ENCODE measurements at places on chromosomes 4 and X. TPM values are rescaled to one million over a fixed set of nuclear protein-coding genes. Genes with fewer than 3 reads are reported as not detected.

- H3K36me3 ChIP-seq, result no peaks in the 10 kb centered on the region
- H3K27ac ChIP-seq, result no peak overlapping the region
- H3K4me3 ChIP-seq, result no peak overlapping the region
- DNase-seq, result peak; percentile 15
Measured at GRCh38 chr4:147594107-147594506, 23.1 kb upstream of the TMEM184C start.

GRCh38 chrX:133892337-133892736 lies 93.1 kb downstream of the GPC3 start:
- DNase-seq, result no peak
- no peak overlapping the region for H3K4me3 ChIP-seq
- H3K4me1 ChIP-seq, result no peaks in the 10 kb centered on the region
- H3K27ac ChIP-seq, result no peak overlapping the region
- H3K36me3 ChIP-seq, result no peaks in the 10 kb centered on the region

DNA sequence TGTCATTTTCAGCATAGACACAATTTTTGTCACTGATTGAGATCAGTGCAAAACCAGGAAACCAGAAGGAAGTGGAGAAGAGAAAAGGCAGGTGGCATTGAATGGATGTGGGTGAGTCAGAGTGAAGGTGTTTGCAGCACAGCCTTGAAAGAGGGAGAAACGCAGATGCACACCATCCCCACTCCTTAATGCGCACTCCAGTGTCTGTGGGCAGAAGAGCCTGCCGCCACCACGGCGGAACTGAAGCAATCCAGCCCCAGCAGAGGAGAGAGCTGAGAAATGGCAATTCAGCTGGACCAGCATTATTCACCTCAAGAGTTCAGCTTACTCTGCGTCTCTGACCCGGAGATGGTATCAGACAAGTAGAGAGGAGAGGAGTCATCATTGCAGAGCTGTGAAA lies 393.1 kb upstream of the FRG1 start:
- no peaks in the 10 kb centered on the region for H3K27me3 ChIP-seq
- H3K36me3 ChIP-seq, result no peaks in the 10 kb centered on the region
- no peaks in the 10 kb centered on the region for H3K4me1 ChIP-seq
- H3K4me3 ChIP-seq, result no peak overlapping the region
- H3K27ac ChIP-seq, result no peak overlapping the region

- no peaks in the 10 kb centered on the region for H3K27me3 ChIP-seq
- H3K4me1 ChIP-seq, result peaks cover 8% of the 10 kb centered on the region
- H3K4me3 ChIP-seq, result no peak overlapping the region
- no peak for DNase-seq
- no peak overlapping the region for H3K27ac ChIP-seq
Measured at GRCh38 chr4:139523076-139523475, 32.9 kb downstream of the SETD7 start.

DNA sequence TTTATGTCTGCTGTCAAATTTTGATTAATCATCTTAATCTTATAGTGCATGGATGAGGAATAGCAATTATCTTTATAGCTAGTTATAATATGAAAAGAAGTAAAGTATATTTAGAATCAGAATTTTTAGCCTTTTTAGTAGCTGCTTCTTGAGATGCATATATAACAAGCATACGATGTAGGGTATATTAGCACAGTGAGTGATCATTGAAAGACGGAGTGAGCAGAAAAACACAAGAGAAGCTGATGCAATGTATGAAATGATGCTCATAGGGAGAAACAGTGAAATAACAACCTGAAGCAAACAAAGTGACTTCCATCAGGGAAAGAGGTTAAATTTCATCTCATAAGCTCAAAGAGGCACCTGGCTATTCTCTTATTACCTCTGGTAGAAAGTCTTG lies 77.0 kb downstream of the GLRA3 start:
- H3K4me1 ChIP-seq, result no peaks in the 10 kb centered on the region
- H3K27ac ChIP-seq, result no peak overlapping the region
- H3K36me3 ChIP-seq, result no peaks in the 10 kb centered on the region
- no peaks in the 10 kb centered on the region for H3K27me3 ChIP-seq

GRCh38 chr4:87953826-87954225 lies 21.7 kb upstream of the SPP1 start:
- peaks cover 4% of the 10 kb centered on the region for H3K27me3 ChIP-seq
- H3K4me3 ChIP-seq, result no peak overlapping the region
- H3K36me3 ChIP-seq, result no peaks in the 10 kb centered on the region
- no peak for DNase-seq
- H3K4me1 ChIP-seq, result no peaks in the 10 kb centered on the region
- H3K27ac ChIP-seq, result no peak overlapping the region

DNA sequence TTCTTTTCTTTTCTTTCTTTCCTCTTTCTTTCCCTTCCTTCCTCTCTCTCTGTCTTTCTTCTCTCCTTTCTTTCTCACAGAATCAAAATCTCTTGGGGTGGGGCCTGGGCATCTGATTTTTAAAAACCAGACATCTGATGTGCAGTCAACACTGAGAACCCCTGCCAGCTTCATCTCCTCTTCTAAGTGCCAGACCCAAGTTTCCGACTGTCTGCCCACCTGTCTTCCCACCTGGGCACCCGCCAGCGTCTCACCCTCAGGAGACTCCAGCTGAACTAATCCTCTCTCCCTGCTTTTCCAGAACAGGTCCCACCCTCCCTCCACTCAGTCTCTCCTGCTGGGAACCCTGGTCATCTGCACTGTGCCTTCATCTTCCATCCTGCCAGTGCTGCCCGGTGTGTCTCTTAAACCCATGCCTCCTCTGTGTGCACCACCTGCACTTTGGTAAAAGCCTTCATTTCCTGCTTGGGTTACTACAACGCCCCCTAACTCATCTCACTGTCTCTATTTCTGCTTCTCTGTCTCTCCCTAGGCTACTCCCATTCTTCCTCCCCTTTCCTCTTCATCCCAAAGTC lies 2.8 kb downstream of the SOD3 start:
- no peak overlapping the region for H3K27ac ChIP-seq
- no peaks in the 10 kb centered on the region for H3K36me3 ChIP-seq
- H3K27me3 ChIP-seq, result peaks cover 30% of the 10 kb centered on the region
- H3K4me3 ChIP-seq, result no peak overlapping the region
- DNase-seq, result no peak

SFRP2 gene
- not detected for total RNA-seq

USP17L26 gene
- total RNA-seq, result not detected

TCEAL6 gene
- not detected for total RNA-seq

ASMTL gene
- total RNA-seq, result 67.4 TPM

CD40LG gene
- 153 TPM for total RNA-seq

MGAT4D gene
- total RNA-seq, result not detected

N4BP2 gene
- 19.3 TPM for total RNA-seq

Data from activated CD4-positive, alpha-beta memory T cell treated with anti-CD3 and anti-CD28 coated beads for 36 hours (primary cell).